ENCODE measurements at places on chromosomes 12 and 14. TPM values are rescaled to one million over a fixed set of nuclear protein-coding genes. Genes with fewer than 3 reads are reported as not detected.
A peak's percentile ranks its signal among the peaks of the same experiment; 100 is the strongest.

DNA sequence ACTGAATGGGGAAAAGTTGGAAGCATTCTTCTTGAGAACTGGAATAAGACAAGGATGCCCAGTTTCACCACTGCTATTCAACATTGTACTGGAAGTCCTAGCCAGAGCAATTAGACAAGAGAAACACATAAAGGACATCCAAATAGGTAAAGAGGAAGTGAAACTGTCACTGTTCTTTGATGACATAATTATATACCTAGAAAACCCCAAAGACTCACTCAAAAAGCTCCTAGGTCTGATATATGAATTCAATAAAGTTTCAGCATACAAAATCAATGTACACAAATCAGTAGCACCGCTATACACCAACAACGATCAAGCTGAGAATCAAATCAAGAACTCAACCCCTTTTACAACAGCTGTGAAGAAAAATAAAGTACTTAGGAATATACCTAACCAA, 157.3 kb upstream of the DDHD1 start:
- DNase-seq: no peak

GRCh38 chr12:89663577-89664357, 44.9 kb downstream of the ATP2B1 start:
- no peak for DNase-seq

GRCh38 chr12:115093261-115093660, 409.3 kb upstream of the TBX3 start:
- DNase-seq: no peak

- no peak for DNase-seq
These were observed 3.0 kb downstream of the LGR5 start for GRCh38 chr12:71442567-71442931.

- no peak for DNase-seq
These were observed 2.1 kb downstream of the FBXO21 start for GRCh38 chr12:117188121-117188665.

- DNase-seq: no peak
These were observed 87.0 kb upstream of the EEA1 start for GRCh38 chr12:93015871-93016751.

- DNase-seq: no peak
These were observed 110.1 kb downstream of the SAMD4A start for GRCh38 chr14:54676812-54677708.

GRCh38 chr14:100845341-100845740, 19.4 kb downstream of the MEG3 start:
- no peak for DNase-seq

DNA sequence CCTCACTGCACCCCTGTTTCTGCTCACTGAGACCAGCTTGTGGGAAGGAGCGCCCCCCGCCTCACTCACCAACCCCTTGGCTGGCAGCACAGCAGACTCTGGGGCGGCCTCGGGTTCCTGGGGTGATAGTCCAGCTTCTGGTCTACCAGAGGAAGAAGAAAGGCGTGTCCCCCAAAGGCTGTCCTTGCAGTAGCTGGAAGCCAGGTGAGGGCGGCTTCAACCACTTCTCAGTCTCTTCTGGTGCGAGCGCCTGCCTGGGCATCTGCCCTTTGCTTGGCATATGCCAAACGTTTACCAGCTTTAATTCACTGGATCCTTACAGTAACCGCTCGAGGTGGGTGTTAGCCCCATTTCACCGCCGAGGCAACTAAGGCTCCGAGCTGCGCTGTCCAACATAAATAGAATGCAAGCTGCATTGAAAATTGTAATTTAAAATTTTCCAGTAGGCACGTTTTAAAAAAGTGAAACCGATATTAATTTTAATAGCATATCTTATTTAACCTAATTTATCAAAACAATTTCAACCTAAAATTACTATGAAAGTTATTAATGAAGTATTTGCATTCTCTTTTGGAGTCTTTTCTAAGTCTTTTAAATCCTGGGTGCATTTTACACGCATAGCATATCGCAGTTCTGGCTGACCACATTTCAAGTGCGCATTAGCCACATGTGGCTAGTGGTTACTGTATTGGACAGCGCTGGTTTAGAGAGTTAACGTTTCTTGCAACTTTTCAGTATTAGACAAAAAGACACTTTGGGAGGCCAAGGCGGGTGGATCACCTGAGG, 872 bp downstream of the FAM177A1 start:
- peak; percentile 76 for DNase-seq

DNA sequence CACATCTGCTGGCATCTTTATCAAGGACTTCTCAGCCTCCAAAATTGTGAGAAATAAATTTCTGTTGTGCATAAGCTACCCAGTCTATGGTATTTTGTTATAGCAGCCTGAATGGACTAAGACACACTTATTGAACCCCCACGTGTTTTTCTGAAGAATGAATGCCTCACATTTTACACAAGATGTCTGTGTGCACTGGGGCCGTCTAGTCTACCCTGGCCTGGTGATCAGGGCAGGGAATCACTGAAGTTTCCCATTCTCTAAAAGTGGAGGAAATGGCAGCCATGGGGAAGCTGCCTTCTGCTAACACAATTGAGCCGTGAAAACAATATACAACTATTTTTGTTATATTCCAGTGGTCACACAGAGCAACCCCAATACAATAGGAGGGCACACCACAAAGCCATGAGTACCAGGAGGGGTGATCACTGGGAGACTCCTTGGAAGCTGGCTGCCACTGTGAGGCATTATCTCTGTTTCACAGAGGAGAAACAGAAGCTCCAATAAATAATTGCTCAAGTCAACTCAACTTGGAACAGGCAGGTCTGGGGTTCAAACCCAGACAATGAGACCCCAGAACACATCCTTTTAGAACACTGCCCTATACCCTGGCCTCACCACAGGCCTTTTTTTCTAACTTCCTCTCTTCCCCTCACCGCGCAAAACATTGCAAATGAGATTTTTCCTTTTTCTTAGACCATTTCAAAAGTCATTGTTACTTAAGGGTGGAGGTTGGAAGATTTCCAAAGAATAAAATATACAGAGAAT, 18.3 kb upstream of the LTA4H start:
- no peak for DNase-seq

- no peak for DNase-seq
These were observed 181.9 kb downstream of the SLC6A15 start for GRCh38 chr12:84730561-84731162.

- no peak for DNase-seq
These were observed 336.4 kb downstream of the CACNA1C start for GRCh38 chr12:2389079-2389790.

DNA sequence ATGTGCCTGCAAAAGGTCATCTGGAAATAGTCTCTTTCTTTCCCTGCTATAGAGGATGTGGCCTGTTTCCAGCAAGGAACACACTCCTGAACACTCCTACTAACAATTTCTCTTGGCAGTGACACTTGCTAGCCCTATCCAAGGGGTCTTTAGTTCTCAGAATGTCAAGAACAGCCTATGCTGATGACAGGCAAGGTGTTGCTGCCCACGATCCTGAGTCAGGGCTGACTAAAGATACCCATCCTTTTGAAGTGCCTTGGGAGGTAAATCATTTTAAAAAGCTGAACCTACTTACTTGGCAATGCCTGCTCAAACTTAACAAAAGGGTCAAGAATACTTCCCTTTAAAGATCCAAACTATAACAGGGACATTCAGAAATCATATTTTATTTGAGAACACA, 1146.4 kb downstream of the VRK1 start:
- no peak for DNase-seq

DNA sequence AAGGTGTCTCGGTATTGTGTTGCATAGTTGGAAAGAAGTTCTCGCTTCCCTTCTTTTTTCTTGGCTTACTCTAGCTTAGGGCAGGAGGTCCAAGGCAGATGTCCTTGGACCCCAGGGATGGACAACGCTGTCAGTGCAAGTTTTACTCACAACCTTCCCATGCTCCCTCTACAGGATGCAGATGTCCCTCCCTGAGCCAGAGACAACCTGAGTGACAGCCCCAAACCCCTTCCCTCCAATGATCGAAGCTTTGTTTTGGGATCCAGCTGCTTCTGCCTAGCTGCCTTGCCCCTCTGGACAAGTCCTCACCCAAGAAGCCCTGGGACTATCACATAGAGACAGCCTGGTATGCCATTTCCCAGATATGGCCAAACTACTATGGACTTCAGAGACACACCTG, 112.0 kb upstream of the RAP1B start:
- no peak for DNase-seq

- no peak for DNase-seq
These were observed 22.3 kb upstream of the SSPN start for GRCh38 chr12:26172946-26173552.

DNA sequence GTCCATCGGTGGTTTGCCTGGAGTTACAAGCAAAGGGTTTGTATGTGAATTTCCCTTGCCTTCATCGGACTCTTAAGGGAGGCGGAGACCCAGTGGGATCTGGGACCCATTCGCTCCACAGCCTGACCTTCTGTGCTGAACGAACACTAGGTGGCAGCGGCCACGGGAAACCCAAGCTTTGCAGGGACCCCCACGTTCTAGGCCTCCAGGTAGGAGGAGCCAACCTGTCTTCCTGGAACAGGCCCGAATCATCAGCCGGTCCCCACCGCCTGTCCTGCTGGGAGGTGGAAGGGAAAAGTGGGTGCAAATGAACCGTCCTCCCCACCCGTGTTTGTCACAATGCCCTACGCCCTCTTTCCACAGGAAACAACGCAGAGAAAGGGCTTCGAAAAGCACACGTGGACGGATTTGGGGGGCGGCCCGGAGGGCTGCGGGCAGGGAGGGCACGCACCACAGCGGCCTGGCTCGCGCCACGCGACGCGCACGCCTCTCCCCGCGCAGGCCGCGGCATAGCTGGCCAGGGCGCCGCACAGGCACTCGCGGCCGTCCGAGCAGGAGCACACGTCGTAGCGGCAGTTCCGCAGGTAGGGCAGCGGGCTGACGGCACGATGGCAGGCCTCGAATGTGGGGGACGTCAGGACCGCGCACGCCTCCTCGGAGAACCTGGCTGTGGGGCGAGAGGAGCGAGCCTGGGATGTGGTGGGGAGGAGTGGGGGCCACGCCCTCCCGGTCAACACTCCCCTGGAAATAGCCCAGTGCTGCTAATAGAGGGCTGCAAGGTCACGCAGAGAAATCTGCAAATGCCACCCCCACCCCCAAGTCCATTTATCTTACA, 67.8 kb downstream of the VWF start:
- no peak for DNase-seq

DNA sequence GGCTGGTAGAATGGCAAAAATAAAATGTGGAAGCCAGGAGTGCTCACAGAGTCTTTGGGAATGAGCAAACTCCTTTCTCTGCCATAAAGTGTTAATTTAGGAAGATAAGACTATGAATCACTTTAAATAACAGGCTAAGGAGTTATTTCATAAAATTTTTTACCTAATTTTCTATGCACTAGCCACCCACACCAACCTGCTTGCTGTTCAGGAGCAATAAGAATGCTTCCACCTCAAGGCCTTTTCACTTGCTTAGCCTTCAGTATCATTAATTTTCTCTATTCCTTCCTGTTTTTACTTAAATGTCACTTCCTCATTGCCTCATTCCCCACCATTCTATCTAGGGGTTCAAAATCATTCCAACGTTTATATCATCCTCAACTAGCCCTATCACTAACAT, 326.8 kb downstream of the CCER1 start:
- DNase-seq: no peak

IFI27 gene
- 498 TPM for total RNA-seq

KERA gene
- not detected for total RNA-seq

SLC39A2 gene
- total RNA-seq: 0.92 TPM

TAS2R8 gene
- total RNA-seq: not detected

RHEBL1 gene
- total RNA-seq: not detected

PAH gene
- not detected for total RNA-seq

TTC9 gene
- total RNA-seq: 0.34 TPM

GPRC5D gene
- 0.28 TPM for total RNA-seq

Data from left colon (tissue), 2 donors.